ENCODE measurements at places on chromosomes 11 and 22.
A peak's percentile ranks its signal among the peaks of the same experiment; 100 is the strongest.

DNA sequence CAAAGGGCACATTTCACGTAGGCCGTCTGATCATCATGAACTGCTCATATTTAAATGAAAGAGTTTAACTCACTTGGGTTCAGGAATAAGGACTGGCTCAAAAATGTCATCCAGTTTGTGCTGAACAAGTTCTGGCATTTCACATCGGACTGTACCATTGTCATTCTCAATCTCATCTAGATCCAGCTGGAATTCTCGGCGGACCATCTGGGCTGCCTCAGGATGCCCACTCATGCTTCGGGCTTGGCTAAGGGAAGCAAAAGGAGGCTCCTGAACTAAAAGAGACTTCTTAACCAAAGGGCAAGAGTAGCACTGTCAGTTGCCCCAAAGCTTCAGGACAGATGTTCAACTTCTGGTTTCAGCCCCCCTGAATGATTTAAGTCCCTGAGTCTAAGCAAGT is 40.2 kb downstream of the F2 start:
- DNase-seq, result no peak

GRCh38 chr22:26443901-26444690 is 15.0 kb downstream of the ASPHD2 start:
- DNase-seq, result no peak

DNA sequence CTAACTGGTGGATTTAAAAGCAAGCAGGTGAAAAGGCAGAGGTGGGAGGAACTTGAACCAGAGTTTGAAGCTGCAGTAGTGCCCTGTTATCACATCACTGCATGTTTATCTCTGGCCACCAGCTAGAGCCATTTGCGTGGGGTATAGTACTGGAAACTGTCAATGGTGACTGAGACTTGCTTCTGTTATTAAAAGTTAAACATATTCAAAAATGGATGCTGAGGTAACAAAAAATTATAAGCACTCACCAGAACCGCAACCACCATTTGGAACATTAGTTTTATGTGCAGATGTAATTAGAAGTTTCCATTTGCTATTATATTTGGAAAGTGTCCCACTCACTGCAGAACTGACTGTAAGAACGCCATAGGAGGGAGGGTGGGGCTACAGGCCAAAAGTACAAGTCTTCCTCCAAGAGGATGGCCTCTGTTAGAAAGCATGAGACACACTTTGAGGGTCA is 1.2 kb upstream of the CD59 start:
- no peak for DNase-seq

- DNase-seq, result no peak
Observed at GRCh38 chr22:49770547-49771265, 57.0 kb downstream of the BRD1 start.

DNA sequence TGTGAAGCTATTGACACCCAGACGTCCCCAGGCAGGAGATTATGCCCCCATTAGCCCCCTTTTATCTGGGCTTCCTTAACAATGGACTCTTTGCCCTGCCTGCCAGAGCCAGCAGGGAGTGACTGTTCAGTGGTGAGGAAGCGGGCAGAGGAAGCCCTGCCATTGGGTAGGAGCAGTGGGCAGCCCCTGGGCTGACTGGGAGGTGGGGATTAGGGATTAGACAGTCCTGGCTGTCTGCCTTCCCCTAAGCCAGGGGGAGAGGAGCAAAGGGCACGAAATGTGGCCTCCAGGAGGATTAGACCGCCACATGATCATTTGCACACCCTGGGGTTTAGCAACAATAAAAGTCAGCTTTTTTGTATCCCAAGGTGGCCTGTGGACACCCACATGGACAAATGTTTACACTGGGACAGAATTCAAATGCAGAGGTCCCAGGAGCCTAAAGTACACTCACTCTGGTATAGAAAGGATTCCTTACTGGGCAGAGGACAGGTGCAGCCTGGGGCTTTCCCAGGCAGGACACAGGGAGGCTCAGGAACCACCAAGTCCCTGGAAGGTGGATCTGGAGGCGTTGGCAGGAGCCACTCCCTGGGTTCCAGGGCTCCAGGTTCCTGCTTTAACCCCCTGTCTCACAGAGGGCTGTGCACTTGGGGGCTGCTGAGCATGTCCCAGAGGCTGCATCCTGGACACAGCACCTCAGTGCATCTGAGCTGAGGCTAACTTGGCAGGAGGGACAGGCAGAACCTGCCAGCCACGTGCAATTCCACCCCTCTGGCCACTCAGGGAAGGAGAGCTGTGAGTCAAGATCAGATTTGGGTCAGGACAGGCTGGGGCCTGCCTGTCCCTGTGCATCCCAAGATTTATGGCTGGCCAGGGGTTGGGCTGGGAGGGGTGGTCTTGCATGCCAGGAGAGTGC is 2.1 kb downstream of the PNPLA3 start:
- DNase-seq, result peak; percentile 30

GRCh38 chr11:86676010-86676409 is 3.6 kb upstream of the ME3 start:
- no peak for DNase-seq

DNA sequence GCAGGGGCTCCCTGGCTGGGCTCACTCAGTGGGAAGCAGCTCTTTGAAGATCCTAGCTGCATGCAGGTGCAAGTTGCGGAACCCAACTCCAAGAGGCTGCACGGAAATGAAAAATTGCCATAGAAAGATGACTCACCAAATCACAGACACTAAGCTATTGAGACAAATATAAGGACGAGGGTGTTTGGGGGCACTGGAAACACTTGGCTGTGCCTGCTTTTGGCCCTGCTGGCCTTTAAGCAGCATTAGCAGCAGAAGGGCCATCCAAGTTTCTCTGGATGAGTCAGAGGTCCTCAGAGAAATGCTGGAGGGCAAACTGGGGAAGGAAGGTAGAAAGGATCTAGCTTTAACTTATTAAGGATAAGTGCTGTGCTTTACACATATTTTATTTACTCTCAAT is 282.3 kb downstream of the KIRREL3 start:
- DNase-seq, result no peak

DNA sequence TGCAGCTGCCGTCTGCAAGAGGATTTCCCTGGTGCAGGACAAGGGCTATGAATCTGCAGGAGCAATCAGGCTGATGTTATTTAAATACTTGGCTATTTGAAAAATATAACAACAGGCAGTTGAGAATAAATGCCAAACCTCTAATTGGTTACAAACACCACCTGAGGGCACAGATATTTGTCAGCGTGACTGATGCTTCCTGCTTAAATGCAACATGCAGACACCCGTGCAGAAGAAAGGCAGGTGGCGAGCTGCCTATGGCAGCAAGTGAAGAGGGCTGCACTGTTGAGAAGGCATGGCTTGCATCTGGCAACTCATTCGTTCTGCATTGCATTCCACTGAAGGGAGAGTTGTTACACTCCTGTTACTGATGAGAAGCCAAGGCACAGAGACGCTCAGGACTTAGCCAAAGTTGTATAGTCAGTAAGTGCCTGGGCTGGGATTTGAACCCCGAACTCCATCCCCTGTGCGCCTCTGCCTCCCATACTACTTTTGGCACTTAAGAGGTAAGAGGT is 350.6 kb downstream of the TENM4 start:
- no peak for DNase-seq

DNA sequence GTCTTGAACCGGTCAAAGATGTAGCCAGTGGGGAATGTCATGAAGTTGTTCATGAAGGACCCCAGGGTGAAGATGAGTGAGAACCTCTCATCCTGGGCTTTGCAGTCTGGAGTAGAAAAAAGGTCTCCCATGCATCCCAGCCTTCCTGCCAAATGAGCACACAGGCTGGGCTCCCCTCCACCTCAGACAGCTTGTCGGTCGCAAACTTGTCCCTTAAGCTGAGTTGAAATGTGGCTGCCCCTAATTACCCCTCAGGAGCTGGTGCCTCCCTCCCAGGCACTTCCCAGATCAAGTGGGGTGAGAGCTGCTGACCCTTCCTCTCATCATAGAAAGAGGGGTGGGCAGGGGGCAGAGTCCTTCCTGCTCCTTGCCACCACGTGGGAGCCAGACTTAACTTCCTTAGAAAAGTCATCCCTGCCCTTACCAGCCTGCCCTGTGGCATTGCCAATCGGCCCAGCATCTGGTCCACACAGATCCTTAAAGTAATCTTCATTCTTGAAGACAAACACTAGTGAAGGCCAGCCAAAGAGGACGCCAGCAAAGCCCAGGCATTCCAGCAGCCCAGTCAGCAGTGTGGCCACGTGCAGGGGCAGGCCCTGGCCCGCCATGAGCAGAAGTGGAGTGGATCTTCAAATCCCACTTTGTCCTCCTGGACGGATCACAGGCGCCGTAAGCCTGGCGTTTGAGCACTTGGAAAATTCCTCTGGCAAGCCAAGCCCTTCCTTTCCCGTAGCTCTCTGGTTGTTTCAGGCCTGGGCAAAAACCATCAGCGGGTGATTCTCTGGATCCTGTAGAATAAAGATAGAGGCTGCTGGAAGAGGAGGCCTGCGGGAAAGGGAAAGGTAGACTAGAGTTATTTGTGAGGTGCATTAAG is 1.1 kb downstream of the SLC43A3 start:
- no peak for DNase-seq

DNA sequence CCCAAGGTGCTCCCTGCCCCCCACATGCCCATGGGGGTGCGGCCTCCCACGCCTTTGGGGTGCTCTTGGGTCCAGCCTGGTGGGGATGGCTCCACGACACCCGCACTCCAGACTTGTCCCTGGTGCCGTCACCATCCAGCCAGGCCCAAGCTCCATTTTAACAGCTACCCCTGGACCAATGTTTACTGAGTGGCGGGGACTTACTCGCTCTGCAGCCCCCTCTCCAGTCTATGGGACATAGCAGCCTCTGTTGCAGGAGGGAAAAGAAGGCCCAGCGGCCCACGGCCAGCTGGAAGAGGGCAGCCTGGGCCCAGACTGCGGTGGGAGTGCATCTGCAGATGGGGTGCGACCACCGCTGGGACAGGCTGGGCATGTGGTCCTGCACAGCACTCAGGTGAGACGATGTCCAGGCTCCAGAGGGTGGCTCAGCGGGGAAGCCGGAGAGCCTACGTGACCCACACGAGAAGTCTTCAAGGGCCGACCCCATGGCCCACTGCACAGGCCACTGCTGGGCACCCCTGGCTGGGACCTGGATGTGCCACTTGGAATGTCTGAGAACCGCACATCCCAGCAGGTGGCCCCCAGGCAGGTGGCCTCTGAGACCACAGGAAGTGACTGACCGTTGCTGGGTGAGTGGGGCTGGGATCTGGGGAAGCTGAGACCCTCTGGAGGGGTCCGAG is 18.1 kb downstream of the IL17REL start:
- DNase-seq, result no peak

GRCh38 chr22:50670914-50671538 is 1.6 kb upstream of the SHANK3 start:
- DNase-seq, result no peak

GRCh38 chr11:117489999-117490679 is 162.5 kb downstream of the CEP164 start:
- DNase-seq, result no peak

GRCh38 chr22:29755889-29756288 is 10.9 kb downstream of the ZMAT5 start:
- no peak for DNase-seq

GRCh38 chr11:116680349-116681125 is 92.2 kb downstream of the BUD13 start:
- DNase-seq, result no peak

GRCh38 chr11:78365381-78365792 is 52.2 kb downstream of the GAB2 start:
- DNase-seq, result peak; percentile 67

- no peak for DNase-seq
Observed at GRCh38 chr11:87356428-87356827, 318.7 kb downstream of the TMEM135 start.

DNA sequence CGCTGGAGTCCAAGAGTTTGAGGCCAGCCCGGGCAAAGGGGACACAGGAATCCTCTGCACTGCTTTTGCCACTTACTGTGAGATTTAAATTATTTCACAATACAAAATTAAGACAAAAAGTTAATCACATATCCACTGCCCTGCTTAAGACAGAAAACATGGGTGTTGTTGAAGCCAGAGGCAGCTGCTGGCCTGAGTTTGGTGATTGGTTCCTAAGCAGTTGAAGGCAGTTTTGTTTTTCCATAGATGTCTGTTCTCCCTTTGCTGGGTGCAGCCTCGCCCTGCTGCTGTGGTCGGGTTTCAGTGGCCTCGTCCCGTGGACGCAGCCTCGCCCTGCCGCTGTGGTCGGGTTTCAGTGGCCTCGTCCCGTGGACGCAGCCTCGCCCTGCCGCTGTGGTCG is 70.2 kb upstream of the PPP6R3 start:
- no peak for DNase-seq

DNA sequence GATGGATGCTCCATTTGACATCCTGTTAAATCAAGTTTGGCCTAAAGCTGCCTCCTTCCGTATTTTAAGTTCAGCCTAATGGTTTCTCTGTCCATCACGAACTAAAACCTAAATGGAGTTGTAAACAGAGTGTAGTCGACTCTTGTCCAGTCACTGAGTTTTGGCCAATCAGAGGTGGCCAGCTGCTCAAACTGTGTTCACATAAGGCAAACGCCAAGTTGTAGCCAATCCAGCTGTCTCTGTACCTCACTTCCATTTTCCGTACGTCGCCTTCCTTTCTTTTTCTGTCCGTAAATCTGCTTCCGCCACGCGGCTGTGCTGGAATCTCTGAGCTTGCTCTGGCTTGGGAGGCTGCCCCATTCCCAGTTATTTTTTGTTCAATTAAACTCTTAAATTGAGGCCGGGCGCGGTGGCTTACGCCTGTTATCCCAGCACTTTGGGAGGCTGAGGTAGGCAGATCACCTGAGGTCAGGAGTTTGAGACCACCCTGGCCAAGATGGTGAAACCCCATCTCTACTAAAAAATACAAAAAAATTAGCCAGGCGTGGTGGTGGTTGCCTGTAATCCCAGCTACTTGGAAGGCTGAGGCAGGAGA is 20.7 kb upstream of the CARS1 start:
- no peak for DNase-seq

DNA sequence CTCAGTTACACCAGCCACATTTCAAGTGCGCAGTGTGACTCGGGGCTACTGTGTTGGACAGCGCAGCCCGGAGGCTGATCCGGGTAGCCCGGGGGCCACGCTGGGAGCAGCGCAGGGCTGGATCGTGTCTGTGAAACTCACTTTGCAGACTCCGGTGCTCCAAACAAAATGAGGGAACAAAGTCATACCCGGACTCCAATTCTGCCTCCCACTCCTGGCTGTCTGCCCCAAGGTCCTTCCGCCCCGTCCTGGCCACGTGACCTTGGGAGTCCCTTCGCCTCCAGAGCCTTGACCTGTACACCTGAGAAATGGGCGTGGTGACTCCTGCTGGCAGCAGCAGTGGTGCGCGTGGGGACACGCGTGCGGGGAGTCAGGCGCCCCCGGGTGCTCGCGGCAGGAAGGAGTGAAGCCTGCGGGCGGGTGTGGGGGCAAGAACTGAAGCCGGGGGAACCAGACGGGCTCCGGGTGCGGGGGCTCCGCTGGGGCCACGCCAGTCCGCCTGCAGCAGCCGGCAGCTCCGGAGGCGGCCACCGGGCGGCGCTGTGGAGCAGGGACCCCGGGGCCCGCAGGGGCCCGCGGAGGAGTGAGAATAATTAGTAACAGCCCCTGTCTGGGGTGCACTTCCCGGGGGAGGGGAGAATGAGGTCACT is 42.4 kb downstream of the KCNJ4 start:
- peak; percentile 76 for DNase-seq

- DNase-seq, result no peak
Observed at GRCh38 chr22:43554259-43554636, 142.4 kb downstream of the MPPED1 start.
